Trophoblast cell (in vitro differentiated cells and primary cell): ENCODE measurements at places on chromosomes 7 and 10.

GRCh38 chr7:92794831-92795230 is 41.5 kb downstream of the CDK6 start:
- DNase-seq = no peak

DNA sequence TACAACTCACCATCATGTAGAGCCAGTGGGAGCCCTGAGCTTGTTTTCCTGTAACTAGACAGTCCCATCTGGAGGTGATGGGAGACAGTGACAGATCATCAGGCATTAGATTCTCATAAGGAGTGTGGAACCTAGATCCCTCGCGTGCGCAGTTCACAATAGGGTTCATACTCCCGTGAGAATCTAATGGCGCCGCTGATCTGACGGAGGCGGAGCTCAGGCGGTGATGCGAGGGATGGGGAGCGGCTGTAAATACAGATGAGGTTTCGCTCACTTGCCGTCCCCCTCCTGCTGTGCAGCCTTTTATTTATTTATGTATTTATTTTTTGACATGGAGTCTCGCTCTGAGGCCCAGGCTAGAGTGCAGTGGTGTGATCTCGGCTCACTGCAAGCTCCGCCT is 139.3 kb downstream of the CAMK1D start:
- DNase-seq = no peak

- DNase-seq = peak; percentile 68
These were observed 14.0 kb upstream of the BLNK start for GRCh38 chr10:96285331-96285752.

GRCh38 chr10:89030791-89031190 is 40.2 kb downstream of the FAS start:
- DNase-seq = no peak

DNA sequence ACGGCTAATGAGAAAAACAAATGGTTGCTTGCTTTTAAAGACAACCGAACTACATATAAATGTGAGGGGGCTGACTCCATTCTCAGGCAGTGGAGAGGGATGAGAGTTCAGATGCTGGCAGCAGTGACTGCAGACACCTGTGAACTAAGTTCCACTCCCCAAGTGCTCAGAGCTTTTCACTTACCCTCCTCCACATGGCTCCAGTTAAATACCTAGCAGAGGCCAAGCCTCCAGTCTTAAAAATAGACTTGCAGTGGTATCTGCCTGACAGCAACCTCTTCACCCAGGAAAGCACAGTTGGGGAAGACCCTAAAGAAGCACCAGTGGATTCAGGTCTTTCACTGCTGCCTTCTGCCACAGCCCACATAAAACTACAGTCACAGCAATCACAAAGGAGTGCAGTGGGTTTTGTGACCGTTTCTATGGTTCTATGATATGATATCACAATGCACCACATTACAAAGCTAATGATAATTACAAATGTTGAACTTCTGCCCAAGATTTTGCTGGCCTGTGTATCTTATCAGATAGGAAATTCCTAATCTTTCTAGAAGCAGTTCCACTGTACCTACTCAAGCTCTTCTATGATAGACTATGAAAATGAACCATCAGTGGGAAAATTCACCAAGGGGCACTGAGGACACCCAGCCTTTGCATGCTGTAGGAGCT is 3.3 kb upstream of the ABLIM1 start:
- no peak for DNase-seq

GRCh38 chr10:14926722-14927416 is 27.0 kb downstream of the DCLRE1C start:
- DNase-seq = no peak

DNA sequence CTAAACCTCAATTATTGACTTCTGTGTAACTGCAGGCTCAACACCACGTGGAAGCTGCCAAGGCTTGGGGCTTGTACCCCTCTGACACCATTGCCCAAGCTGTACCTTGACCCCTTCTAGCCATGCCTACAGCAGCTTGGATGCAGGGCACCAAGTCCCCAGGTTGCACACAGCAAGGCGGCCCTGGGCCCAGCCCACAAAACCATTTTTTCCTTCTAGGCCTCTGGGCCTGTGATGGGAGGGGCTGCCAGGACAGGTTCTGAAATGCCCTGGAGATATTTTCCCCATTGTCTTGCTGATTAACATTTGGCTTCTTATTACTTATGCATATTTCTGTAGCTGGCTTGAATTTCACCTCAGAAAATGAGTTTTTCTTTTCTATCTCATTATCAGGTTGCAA is 610.0 kb upstream of the LRRN3 start:
- DNase-seq = peak; percentile 23

DNA sequence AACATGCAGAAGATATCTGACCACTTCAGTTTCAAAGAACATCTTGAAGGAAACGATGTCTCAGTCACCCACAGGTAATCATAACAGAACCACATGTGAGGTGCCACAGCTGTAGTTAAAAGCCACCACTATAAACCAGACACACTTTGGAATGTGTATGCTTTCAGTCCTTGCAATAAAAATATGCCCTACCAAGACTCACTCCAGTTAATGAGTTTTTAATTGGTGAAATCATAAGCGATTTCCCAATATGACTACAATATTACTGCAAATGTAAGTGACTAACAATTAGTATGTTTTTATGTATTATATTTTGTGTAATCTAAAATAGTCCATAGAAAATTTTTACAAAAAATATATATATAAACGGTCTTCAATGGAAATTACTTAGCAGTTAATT is 428.2 kb downstream of the PARD3 start:
- no peak for DNase-seq

DNA sequence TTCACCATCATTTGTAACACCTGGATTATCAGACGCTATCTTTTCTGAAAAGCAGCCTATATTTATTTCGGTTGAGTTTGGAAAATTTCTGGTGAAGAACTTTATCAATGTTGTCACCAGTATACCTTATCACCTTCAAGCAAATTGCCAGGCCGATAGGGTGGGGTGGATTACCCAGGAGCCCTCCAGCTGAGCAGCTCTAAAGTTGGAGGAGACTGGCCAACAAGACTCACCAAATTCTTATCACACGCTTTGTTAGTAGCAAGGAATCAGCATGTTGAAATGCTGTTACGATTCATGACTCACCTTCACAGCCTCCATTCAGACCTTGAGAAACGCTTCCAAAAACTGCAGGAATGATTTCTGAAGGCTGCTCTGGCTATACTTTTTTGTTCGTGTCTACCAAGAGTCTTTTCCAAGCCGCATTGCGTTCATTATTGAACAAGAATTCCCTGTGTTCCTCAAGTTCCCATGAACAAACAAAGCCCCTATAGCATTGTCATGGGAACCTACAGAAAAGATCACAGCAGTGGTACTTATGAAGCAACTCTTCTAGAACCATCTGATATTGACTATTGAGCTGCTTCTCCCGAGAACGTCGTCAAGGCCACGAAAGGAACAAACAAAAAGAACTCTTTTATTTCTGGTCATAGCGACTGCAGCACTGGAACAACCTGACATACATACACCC is 291.4 kb downstream of the SFMBT2 start:
- no peak for DNase-seq

GRCh38 chr7:108529341-108529740 is 3.4 kb upstream of the PNPLA8 start:
- peak; percentile 33 for DNase-seq

DNA sequence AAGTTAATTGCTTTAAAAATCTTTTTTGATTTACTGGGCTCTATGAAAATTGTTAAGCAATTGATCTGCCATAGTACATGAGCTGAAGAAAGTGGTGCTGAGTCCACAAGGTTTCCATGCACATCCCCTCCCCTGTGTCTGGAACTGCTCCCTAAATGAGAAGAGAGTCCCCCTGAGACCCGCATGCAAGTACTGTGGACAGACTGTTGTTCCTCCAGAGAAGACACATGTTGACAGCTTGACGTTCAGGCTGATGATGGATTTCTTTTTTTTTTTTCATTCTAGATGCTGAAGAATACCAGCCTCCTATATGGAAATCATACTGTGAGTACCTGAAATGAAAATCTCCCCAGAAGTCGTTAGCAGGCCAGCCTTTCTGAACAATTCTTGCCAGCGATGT is 159.8 kb downstream of the CHN2 start:
- no peak for DNase-seq

DNA sequence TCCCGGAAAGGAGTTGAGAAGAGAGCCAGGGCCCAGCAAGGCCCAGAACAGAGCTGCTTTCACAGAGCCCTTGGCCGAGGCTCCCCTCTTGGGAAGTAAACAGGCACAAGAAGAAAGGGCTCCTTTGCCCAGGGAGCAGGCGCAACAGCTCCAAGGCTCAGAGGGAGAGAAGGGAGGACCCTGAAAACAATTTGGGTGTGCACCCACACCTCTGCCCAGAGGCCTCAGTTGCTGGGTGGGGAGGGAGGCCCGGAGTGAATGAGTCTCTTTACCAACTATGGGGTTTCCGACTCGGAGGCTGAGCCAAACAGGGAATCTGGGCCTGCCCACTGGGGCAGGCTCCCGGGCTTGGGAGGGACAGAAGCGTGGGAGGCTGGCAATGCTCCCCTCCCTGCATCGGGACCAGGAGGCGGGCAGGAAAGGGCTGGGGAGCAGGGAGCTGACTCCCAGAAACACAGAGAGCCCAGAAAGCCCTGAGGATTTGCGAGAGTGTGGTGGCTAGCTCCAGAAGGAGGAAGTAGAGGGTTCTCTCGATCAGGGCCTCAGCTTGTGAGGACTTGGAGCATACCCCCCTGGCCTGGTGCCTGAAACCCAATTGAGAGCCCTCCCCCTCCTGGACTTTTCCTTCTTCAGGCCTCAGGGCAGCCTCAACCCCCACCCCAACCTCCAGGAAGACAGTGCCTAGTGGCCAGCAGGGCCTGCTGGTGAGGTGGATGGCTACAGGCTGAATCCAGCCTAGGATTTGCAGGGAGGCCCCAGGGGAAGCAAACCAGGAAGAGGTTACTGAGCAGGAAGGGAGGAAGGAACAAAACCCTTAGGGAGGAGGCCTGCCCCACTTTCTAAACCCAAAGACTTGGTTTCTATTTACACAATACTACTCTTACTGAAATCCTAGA is 6.2 kb downstream of the C10orf105 start:
- peak; percentile 12 for DNase-seq

GRCh38 chr10:44053391-44053790 is 331.5 kb downstream of the CXCL12 start:
- DNase-seq = peak; percentile 63

GRCh38 chr7:81256991-81257390 is 338.1 kb upstream of the SEMA3C start:
- DNase-seq = peak; percentile 54

DNA sequence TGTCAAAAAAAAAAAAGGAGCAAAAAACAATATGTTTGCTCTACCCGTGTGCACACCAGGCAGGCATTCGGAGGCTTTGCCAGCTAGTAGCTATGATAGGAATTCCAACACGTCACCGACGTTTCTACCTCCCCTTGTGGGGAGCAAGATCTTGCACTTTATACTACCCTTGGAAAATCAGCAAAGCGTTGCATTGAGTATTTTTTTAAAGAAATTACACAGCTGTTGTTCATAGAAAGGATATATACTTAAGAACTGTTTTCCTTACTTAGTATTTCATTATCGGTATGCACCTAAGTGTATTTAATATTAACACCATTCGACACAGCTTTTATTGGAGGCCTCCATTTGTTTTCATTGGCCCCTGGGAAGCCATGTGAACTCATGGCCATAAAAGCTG is 159.9 kb upstream of the MGMT start:
- DNase-seq = no peak

DNA sequence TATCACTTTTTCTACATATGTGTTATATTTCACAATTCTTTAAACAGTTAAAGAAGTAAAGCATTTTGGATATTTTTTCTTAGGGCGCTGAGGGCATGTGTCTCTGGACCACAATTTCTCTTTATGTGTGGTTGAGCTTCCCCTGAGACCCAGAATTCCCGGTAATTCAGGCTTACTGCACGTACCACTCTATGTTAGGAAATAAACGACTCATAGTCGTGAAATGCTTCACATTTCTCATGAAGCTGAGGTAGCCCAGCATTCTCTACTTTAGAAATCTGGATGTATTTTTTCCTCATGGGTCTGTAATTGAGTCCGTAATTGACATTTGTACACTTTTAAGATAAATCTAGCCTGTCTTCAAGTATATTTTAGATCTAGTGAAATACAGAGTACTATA is 170.6 kb downstream of the FZD1 start:
- DNase-seq = no peak

DNA sequence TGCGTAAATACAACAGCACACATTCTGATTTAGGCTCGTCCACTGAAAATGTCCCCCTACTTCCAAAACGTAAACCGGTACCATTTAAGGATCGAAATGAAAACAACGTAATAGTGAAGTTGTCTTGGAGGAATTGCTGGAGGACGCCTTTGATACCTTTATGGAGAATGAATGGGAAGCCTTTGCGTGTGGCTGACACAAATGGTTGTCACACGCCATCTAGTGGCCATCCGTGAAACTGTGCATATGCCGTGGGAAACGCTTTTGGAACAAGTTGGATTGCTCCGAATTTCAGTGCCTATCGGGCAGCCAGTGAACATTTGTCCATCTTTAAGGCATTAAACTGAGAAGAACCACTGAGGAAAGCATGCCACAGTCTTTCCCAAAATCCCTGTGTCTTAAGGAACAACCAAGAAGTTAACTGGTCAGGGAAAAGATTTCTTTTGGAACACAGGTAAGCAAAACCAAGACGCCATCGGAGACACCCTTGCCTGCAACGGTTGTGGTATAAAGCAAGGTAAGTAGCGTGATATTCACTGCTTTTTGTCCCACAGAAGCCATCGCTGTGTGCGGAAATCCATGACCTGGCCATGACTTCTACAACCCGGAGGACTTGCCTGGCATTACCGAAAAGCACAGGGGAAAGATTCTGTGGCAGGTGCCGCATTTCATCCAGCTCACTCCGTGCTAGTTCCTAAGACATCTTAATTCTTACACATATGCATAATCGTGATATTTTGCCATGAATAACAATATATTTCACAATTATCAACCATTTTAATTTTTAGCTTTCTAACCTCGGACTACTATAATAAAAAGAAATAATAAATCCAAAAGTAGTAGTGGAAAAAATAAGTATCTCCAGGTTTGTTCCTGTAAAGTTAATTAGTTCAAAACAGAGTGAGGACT is 100.6 kb downstream of the FAM204A start:
- DNase-seq = peak; percentile 76

DNA sequence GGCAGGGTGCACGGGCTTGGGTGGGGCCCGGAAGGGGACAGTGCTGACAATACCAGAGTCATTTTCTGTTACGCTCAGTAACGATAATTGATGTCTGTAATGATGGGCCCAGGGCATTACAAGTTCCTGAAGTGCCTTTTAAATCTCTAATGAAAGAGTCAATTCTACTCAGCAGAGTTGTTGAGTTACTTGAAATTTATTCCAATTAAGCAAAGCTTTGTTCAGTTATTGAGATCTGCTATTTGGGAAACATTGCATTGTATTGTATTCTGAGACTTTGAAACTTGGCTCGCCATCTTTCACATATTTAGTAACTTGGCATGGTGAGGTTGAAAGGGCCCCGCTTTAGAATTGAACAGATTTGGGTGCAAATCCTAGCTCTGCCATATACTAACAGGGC is 34.7 kb downstream of the MINDY4 start:
- DNase-seq = no peak

GRCh38 chr7:128266883-128267594 is 26.0 kb downstream of the LEP start:
- peak; percentile 27 for DNase-seq
